ENCODE measurements at places on chromosomes 7 and 10. TPM values are rescaled to one million over a fixed set of nuclear protein-coding genes. Genes with fewer than 3 reads are reported as not detected.

Gene EVX1
- total RNA-seq, result not detected

Gene AFAP1L2
- 7.6 TPM for total RNA-seq

Gene TAS2R4
- 0.26 TPM for total RNA-seq

Gene EN2
- 0.15 TPM for total RNA-seq

Gene GSTO2
- 0.82 TPM for total RNA-seq

Gene TCERG1L
- total RNA-seq, result not detected

Gene SLC26A5
- total RNA-seq, result not detected

Gene ARHGAP22
- 4.7 TPM for total RNA-seq

Gene TRIM50
- total RNA-seq, result 0.56 TPM

Gene PKD1L1
- 0.68 TPM for total RNA-seq

Gene SLC13A4
- total RNA-seq, result not detected

Gene LIPN
- total RNA-seq, result not detected

Gene LRRN3
- 9.9 TPM for total RNA-seq

Gene CALN1
- not detected for total RNA-seq

Gene C10orf53
- total RNA-seq, result not detected

Gene ALOX5
- total RNA-seq, result 13.8 TPM

Gene ADCK2
- total RNA-seq, result 12.9 TPM

Gene SDK1
- 2.8 TPM for total RNA-seq

Gene TRIM73
- total RNA-seq, result 0.74 TPM

Gene CPA4
- total RNA-seq, result 3.5 TPM

Gene IGF2BP3
- 0.15 TPM for total RNA-seq

Gene ZNF775
- 4.2 TPM for total RNA-seq

Gene FAM241B
- total RNA-seq, result 6.7 TPM

Gene ACSL5
- total RNA-seq, result 10.5 TPM

Gene ZNF511
- 34.3 TPM for total RNA-seq

Gene TSPAN14
- 51.0 TPM for total RNA-seq

Gene AMPH
- total RNA-seq, result 7.5 TPM

Gene DNAJC12
- 3.6 TPM for total RNA-seq

Gene CALML5
- total RNA-seq, result not detected

Gene MRC1
- 52.1 TPM for total RNA-seq

Gene HOXA5
- 0.27 TPM for total RNA-seq

Gene PCLO
- total RNA-seq, result 2.7 TPM

Gene ZP3
- total RNA-seq, result 0.76 TPM

Gene AVPI1
- 13.2 TPM for total RNA-seq

Gene FGFBP3
- 0.53 TPM for total RNA-seq

Gene CAV2
- total RNA-seq, result 167 TPM

Gene NOBOX
- total RNA-seq, result not detected

Gene HHEX
- 3.7 TPM for total RNA-seq

Gene CRHR2
- 0.44 TPM for total RNA-seq

Gene TCAF1
- total RNA-seq, result 24.0 TPM
